ENCODE measurements at places on chromosomes 6 and 20. TPM values are rescaled to one million over a fixed set of nuclear protein-coding genes. Genes with fewer than 3 reads are reported as not detected.

The SLC22A16 gene
- not detected for total RNA-seq

The PARD6B gene
- total RNA-seq, result 13.1 TPM

- no peaks in the 10 kb centered on the region for H3K36me3 ChIP-seq
- no peak overlapping the region for H3K27ac ChIP-seq
- no peaks in the 10 kb centered on the region for H3K4me1 ChIP-seq
- no peak for DNase-seq
- H3K4me3 ChIP-seq, result no peak overlapping the region
Measured at GRCh38 chr6:98971303-98971702, 23.6 kb upstream of the FBXL4 start.

DNA sequence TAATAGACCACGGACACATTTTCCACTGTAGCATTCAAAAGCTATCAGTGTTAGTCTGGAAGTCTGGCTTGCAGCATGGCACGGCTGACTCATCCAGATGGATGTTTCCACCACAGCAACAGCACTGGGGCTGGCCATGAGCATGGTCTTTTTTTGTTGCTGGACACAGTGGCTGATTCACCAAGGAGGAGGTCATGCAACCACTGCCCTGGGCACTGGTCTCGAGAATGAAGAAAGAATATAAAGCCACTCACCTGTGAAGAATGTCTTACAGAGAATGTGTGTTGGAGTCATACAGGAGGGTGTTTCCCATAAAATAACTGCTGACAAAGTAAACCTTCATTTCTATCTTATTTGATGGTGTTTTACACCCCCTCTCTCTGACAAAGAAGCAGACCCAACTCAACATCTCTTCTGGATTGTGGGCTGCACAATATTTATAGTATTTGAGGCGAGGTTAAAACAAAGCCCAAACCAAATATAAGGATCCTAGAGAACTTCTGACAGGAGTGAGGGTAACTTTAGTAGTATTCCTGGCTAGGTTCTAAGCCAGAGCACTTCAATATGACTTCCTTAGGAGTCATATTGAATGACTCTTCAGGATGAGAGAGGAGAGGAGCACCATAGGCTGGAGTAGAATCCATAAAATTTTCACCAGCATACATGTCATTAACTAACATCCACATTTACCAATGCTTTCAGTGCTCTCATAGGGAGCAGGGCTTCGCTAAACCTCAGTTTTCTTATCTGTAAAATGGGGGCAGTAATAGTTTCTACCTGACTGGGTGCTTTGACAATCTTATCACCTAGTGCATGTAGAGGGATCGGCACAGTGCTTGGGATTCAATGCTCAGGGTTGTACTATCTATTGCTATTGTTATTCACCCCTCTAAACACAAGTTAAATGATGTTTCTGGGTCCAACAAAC, 121.4 kb downstream of the KIF13A start:
- no peaks in the 10 kb centered on the region for H3K36me3 ChIP-seq
- no peak overlapping the region for H3K4me3 ChIP-seq
- peaks cover 51% of the 10 kb centered on the region for H3K4me1 ChIP-seq
- H3K27ac ChIP-seq, result peak overlapping the region; percentile 91
- DNase-seq, result peak; percentile 98

The C6orf15 gene
- total RNA-seq, result 4.6 TPM

DNA sequence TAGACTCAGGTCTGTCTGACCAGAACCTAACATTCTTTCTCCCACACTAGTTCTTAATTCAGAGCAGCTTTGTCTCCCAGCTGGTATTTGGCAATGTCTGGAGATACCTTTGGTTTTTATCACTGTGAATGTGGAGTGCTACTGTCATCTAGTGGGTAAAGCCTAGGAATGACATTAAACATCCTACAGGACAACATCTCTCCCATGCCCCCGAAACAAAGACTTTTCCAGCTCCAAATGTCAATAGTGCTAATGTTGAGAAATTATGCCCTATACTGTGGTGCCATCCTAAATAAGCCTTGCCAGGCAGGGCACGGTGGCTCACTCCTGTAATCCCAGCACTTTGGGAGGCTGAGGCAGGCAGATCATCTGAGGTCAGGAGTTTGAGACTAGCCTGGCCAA, 4.2 kb upstream of the TTPAL start:
- peaks cover 3% of the 10 kb centered on the region for H3K27me3 ChIP-seq
- no peak overlapping the region for H3K4me3 ChIP-seq
- peaks cover 9% of the 10 kb centered on the region for H3K4me1 ChIP-seq

The TPBG gene
- 26.0 TPM for total RNA-seq

DNA sequence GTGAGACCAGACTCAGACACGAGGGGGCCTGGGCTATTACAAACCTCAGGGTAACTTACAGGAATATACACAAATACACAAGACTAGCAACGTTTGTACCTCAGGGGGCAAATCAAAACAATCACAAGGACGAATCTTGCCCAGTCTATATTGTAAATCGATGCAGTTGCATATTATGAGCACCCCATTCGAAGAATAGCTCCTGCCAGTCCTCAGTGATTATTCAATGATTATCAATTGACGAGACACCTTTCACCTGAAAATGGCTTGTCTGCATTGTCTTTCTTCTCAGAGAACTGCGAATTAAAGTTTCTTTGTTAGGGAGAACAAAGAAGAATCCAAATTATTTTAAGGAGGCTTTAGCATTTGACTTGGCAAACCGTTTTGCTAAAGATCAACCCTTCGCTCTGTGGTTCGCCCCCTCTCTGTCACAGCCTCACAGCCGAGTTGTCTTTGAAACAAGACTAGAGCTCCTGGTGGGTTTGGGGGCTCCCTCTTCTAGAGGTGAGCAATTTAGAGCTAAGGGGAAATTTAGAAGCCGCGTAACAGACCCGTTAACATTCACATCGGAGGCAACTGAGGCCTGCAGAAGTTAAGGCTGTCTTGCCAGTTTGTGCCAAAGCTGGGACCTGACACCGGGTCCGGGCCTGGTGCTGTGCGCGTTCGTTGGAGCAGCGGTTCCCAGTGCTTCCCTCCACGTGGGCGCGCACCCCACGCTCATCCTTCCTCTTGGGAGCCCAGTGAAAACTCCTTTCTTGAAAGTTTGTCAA, 24.9 kb upstream of the MAP3K7 start:
- H3K27ac ChIP-seq, result no peak overlapping the region
- peak overlapping the region; percentile 59 for H3K4me3 ChIP-seq
- H3K36me3 ChIP-seq, result no peaks in the 10 kb centered on the region
- no peak for DNase-seq
- H3K4me1 ChIP-seq, result peaks cover 6% of the 10 kb centered on the region

DNA sequence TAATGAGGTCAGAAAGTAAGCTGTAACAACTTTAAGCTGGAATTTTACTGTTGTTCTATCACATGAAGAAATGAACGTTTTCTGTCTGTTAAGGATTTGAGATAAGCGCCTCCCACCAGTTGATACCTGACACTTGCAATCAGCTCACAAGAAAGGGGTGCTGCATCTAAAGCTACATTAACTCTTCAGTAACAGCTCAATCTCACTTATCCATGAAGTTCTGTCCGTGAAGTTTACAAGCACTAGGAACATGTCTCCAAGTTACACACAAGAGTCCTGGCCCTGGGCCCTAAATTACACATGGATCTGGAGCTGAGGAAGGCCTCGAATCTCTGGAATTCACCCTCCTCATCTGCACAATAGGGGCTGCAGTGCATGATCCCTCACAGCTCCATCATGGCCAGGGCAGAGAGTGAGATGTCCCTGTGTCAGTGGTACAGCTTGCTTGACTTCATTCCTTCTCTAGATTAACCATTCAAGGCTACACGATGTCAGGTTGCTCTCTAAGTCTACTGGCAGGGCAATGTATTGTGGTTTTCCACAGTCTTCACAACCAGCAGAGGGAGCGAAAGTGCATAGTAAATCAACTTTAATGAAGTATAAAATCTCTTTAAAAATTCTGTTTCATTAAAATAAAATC, 182.4 kb upstream of the MCHR2 start:
- H3K27ac ChIP-seq, result peak overlapping the region; percentile 50
- no peaks in the 10 kb centered on the region for H3K27me3 ChIP-seq
- H3K4me3 ChIP-seq, result no peak overlapping the region
- H3K36me3 ChIP-seq, result no peaks in the 10 kb centered on the region
- DNase-seq, result peak; percentile 61
- H3K4me1 ChIP-seq, result peaks cover 19% of the 10 kb centered on the region

DNA sequence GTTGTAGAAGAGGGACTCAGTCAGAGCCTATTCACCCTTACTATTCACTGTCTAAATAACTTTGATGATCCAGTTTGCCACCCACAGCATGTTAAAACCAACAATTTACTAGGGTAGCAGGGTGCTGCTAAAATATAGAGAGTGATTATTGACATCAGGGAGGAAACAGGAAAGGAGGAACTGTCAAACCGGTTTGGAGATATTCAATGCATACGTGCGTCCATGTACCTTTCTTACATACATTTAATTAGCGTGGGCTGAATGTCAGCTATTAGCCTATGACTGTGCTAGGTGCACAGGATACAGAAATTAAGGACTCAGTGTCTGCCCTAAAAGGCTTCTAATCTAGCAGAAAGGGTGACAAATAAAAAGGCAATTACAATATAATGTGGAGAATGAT, 57.2 kb downstream of the IL20RA start:
- H3K27me3 ChIP-seq, result peaks cover 13% of the 10 kb centered on the region
- H3K27ac ChIP-seq, result no peak overlapping the region
- H3K4me3 ChIP-seq, result no peak overlapping the region
- no peaks in the 10 kb centered on the region for H3K36me3 ChIP-seq

DNA sequence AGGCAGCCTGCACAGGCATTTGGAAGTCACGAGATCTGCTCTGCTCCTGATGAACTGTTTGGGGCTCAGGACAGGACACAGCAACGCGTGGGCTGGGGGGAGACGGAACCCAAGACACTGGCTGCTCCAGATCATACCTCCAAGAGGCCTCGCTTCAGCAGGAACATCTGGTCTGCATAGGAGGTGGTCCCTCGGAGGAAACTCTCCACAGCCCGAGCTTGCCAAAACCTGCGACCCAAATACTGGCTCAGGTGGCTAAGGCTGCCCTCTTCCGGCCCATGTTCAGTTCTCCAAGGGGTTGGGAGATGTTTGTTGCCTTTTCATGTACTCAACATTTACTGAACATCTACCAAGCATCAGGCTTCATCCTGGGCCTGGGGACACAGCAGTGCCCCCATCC, 51.7 kb downstream of the MYH7B start:
- no peaks in the 10 kb centered on the region for H3K27me3 ChIP-seq
- no peak overlapping the region for H3K27ac ChIP-seq
- peaks cover 54% of the 10 kb centered on the region for H3K36me3 ChIP-seq
- no peak overlapping the region for H3K4me3 ChIP-seq

The SLC17A2 gene
- not detected for total RNA-seq

GRCh38 chr20:36506253-36506652, 35.1 kb upstream of the MYL9 start:
- peaks cover 52% of the 10 kb centered on the region for H3K36me3 ChIP-seq
- H3K4me1 ChIP-seq, result no peaks in the 10 kb centered on the region
- no peak for DNase-seq
- no peak overlapping the region for H3K4me3 ChIP-seq

DNA sequence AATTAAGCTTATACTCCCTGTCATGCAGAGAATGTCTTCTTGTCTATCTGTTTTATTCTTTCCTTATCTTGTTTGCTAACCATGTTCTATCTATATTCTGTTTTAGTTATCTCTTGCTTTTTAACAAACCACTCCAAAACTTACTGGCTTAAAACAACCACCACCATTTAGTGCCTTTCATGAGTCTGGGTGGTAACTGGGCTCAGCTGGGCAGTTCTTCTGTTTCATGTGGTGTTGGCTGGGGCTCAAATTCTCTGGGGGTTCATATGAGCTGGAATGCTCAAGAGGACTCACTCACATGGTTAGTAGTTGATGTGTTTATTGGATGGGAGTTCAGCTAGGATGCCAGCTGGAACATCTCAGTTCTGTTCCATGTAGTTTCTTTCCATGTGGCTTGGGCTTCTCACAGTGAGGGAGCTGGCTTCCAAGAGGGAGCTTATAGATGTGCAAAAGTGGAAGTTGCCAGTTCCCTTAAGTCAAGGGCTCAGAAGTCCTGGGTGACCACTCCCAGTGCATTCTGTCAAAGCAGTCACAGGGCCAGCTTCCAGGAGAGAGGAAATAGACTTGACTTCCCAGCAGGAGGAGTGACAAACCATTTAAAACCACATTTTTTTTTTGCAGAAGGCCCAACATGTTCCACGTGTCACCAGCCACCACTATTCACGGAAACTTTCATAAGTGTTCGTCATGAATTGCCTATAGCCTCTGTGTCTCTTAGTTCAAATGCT, 70.4 kb downstream of the PLCB4 start:
- no peaks in the 10 kb centered on the region for H3K4me1 ChIP-seq
- H3K36me3 ChIP-seq, result no peaks in the 10 kb centered on the region
- H3K27ac ChIP-seq, result no peak overlapping the region
- no peaks in the 10 kb centered on the region for H3K27me3 ChIP-seq
- no peak for DNase-seq

- H3K27me3 ChIP-seq, result no peaks in the 10 kb centered on the region
- no peak overlapping the region for H3K27ac ChIP-seq
- no peak for DNase-seq
- no peaks in the 10 kb centered on the region for H3K4me1 ChIP-seq
Measured at GRCh38 chr6:56204134-56204533, 43.2 kb downstream of the COL21A1 start.

GRCh38 chr6:18958146-18958545, 571.0 kb downstream of the RNF144B start:
- no peaks in the 10 kb centered on the region for H3K36me3 ChIP-seq
- no peak for DNase-seq
- no peak overlapping the region for H3K27ac ChIP-seq
- H3K27me3 ChIP-seq, result no peaks in the 10 kb centered on the region

DNA sequence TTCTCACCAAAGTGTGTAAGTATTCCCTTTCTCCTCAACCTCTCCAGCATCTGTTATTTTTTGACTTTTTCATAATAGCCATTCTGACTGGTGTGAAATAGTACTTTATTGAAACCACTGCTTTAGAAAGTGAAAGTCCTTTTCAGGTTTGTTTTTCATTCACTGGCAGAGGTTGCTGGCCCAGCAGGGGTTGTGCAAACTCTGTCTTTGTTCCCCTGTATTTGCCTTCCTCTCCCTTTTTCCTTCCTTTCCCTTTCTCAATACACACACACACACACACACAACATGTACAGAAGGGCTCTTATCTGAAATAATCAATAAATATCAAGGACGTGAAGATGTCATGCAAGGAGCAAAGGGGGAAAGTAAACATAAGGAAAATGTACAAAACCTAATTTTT, 99.8 kb downstream of the LY86 start:
- DNase-seq, result no peak
- H3K36me3 ChIP-seq, result no peaks in the 10 kb centered on the region
- no peaks in the 10 kb centered on the region for H3K27me3 ChIP-seq
- H3K4me3 ChIP-seq, result no peak overlapping the region

DNA sequence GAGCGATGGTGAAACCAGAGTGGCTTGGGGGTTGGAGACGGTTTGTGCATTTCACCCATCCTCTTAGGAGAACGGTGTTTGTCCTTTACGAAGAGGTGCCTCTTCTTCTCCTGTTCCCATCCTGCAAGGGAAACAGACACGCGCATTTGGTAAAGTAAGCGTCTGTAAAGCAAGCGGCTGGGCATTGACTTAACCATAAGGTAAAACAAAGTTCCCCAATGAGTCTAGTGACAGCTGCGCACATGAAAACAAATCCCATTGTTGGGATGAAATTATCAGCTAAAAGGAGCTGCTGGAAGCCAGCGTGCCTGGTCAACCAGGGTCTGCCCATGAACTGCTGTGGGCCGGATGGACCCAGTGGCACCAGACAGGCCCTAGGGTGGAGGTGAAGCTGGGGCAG, 5.8 kb downstream of the BHLHE23 start:
- DNase-seq, result no peak
- H3K36me3 ChIP-seq, result no peaks in the 10 kb centered on the region
- H3K27ac ChIP-seq, result no peak overlapping the region
- no peak overlapping the region for H3K4me3 ChIP-seq
- peaks cover 66% of the 10 kb centered on the region for H3K27me3 ChIP-seq

- no peak overlapping the region for H3K27ac ChIP-seq
- H3K36me3 ChIP-seq, result no peaks in the 10 kb centered on the region
- no peak for DNase-seq
- no peak overlapping the region for H3K4me3 ChIP-seq
Measured at GRCh38 chr6:147779624-147780023, 271.1 kb downstream of the SAMD5 start.
